ENCODE measurements at places on chromosomes 6 and 20.

GRCh38 chr20:53905820-53906191, 164.6 kb downstream of the BCAS1 start:
- no peak for DNase-seq

DNA sequence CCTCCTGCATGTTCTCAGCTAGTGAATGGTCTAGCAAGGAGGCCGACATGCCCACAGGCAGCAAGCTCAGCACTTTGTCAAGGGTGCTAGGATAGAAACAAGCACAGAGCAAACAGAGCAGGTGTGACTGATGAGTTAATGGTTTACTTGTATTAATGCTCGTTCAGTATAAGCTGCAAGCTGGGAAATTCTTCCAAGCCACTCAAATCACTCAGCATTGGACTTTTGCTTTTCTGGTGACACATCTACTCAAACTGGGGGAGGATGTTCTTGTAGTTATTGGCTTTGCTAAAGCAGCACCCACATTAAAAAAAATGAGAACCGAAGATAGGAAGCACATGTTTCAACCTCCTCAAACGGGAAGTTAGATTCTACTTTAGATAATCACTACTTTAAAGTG, 43.1 kb upstream of the NEDD9 start:
- DNase-seq = no peak

DNA sequence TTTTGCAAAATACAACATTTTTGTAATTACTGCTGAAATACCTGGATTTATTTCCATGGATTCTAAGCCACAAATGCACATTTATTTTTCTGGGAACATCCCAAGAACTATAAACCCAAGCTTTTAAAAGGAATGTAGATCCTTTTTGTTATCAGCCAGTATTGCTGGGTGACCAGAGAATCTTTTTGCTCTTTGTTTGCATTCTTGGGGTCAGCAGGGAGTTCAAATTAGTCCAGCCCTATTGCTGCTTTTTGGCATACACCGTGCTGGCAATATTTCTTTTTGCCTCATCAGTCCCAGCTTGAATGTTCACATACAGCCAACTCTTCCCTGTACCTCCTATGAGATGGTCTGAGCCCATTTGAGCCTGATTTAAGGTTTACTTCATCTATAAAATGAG, 155.2 kb upstream of the CNR1 start:
- no peak for DNase-seq

DNA sequence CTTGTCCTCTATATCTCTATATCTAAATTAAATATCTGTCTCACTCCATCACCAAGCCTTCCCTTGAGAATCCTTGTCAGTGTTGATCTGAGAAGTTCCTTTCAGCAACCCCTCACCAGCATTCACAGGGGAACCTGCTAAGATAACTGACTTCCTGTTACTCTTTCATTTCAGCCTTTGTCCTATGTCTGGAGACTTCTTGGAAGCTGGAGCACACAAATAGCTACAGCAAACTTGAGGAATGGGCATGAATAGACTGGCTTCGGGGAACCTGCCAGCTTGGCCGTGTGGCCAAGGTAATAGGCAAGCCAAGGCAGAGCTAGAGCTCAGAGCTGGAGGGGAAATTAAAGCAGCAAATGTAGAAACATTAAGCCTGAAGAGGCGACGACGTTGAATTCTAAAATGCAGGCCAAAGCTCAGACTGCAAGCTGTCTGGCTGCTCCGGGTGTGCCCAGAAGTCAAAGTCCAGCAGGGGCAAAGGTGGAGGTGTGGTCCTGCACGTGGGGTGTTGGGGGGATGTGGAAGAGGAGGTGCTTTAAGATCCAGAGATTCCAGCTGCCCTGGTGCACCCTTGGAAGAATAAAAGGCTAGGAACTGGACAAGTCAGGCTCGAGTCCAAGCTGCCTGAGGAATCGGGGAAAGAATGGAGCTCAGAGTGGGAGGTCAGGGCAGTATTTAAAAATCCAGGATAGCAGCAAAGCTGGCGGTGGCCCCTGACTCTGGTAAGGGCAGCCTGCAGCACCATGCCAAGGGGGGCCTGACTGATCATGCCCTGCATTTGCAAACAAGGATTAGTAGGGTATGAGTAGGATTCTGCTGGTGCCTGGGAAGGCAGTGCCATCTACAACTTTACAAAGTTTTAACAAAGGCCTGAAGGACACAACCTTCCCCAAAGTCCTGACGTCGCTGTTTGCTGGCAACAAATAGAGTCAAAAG, 185.0 kb upstream of the SGK1 start:
- no peak for DNase-seq

- DNase-seq = no peak
Measured at GRCh38 chr20:38200646-38201045, 35.6 kb upstream of the TGM2 start.

GRCh38 chr20:22312744-22313346, 271.5 kb downstream of the FOXA2 start:
- DNase-seq = no peak

- DNase-seq = no peak
Measured at GRCh38 chr6:53033764-53034163, 31.4 kb upstream of the FBXO9 start.

- no peak for DNase-seq
Measured at GRCh38 chr6:135604035-135604860, 106.7 kb upstream of the AHI1 start.

- DNase-seq = no peak
Measured at GRCh38 chr20:49671433-49671832, 42.2 kb downstream of the B4GALT5 start.

- no peak for DNase-seq
Measured at GRCh38 chr6:11262242-11262641, 29.8 kb upstream of the NEDD9 start.

GRCh38 chr20:31706607-31707257, 15.9 kb downstream of the BCL2L1 start:
- DNase-seq = no peak

DNA sequence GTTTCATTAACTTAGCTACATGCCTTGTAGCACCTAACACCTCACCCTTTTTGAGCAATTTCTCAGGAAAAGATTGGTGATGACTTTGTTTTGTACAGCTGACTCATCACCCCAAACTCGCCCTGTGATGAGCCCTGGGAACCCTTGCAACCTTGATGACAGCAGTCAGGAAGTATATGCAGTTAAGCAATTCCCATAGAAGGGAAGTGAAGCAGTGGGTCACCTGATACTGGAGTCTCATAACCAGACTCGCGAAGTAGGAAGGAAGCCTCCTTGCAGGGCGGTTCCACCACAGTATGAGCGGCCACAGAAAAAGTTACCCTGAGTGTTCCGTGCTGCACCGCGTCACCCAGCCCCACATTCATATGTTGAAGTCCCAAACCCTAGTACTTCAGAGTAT, 82.0 kb upstream of the EDN1 start:
- DNase-seq = no peak

- no peak for DNase-seq
Measured at GRCh38 chr20:19828232-19828631, 70.2 kb downstream of the RIN2 start.

DNA sequence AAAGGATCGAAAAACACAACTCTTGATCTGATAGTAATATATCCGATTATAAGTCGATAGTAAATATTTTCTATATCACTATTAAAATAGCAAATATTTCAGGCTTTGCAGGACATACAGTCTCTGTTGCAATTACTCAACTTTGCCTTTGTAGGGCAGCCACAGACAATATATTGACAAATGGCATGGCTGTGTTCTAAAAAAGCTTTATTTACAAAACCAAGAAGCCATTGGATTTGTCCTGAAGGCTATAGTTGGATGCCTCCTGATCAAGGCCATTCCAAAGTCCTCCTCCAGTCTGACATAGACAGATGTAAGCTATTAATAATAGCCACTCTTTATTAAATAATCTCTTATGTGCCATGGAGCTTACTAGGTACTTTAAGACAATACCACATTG, 5.9 kb downstream of the OCSTAMP start:
- no peak for DNase-seq

GRCh38 chr20:31749223-31749622, 10.1 kb downstream of the TPX2 start:
- DNase-seq = no peak

GRCh38 chr6:130708338-130708737, 118.9 kb upstream of the SMLR1 start:
- no peak for DNase-seq

GRCh38 chr20:6265204-6265904, 142.5 kb upstream of the FERMT1 start:
- no peak for DNase-seq

DNA sequence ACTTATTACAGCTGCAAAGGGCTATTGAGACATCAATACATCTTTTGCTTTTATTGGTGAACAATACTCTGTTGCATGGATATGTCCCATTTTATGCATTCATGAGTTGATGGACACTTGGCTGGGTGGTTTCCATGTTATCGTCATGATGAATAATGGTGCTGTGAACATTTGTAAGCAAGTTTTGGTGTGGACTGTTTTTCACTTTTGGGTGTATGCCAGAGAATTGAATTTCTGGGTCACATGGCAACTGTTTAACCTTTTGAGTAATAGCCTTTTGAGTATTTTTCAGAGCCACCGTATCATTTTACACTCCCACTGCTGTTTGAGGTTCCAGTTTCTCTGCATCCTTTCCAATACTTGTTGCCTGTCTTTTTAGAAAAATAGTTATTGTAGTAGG, 107.0 kb downstream of the JARID2 start:
- DNase-seq = no peak

DNA sequence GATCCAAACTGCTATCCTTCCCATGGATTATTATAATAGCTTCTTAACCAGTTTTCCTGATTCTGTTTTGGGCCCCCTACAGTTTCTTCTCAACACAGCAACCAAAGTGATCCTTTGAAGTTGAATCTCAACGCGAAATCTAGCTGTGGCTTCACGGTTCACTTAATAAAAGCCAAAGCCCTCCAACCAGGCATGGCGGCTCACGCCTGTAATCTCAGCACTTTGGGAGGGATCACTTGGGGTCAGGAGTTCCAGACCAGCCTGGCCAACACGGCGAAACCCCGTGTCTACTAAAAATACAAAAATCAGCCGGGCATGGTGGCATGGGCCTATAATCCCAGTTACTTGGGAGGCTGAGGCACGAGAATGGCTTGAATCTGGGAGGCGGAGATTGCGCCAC, 3.3 kb downstream of the RMND1 start:
- no peak for DNase-seq

- no peak for DNase-seq
Measured at GRCh38 chr20:46031701-46032254, 2.8 kb downstream of the SLC12A5 start.

GRCh38 chr6:130150906-130151305, 71.8 kb downstream of the SAMD3 start:
- no peak for DNase-seq

DNA sequence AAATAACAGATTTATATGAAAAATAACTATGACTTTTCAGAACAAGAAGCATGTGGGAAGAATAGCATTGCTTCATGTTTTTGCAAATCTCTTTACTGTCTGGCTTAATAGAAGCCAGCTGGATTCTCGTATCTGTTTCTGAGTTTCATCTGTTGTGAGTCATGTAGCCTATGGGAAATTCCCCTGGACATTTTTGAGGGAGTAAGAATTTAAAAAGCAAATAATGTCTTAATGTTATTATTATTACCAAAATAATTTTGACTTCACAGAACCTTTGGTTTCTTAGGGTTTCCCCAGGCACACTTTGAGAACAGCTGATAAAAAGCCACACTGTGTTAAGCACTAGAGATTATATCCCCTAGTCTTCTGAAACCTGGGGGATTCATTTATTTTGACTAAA, 75.8 kb downstream of the SYCP2L start:
- DNase-seq = no peak

DNA sequence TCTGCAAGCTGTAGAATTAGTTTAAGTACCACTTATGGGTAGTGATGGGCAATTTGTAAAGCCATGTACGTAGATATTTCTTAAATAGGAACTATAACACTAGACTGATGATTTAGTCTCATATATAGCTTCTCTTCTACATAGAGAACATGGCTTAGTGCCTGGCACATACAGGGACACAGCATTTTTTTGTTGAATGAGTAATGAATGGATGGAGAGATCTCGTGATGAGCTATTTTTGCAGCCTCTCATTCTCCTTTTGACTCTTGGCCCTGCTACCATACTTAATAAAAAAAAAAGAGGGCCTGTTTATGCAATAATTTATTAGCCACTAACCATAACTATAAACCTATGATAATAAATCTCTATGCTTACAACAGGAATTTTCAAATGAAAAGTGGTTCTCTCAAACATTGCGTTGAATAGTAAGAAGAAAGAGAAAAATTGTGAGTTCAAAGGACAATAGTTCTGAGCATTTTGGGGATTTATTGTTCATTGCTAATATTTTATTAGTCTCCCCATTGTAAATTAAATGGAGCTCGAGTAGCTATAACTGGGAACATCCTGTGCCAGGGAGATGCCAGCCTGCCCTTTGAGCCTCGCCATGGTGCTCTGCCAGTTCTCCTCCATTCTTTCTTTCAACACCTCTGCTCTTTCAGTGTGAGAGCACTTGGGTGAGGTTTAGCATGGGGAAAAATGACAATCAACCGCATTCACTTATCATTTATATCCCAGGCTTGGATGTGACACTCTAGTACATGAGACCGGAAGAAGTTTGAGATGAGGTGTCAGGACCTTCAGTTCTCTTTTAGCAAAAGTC, 14.7 kb upstream of the RCAN2 start:
- DNase-seq = no peak

DNA sequence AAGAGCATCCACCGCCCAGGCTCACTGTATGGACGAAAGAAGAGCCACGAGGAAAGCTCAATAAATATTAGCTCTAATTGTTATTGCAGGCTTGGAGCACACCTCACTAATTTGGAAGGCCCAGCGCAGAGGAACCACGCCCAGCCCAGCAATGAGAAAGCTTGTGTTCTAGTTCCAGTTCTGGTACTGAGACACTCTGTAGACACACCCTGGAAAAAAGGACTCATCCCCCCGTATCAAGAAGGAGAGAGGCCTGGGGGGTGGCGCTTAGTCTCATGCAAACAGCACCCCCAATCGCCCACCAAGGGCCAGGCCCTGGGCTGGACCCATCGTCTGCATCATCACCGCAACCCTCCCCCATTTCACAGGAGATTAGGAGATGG, 156.9 kb downstream of the BMP7 start:
- DNase-seq = no peak

DNA sequence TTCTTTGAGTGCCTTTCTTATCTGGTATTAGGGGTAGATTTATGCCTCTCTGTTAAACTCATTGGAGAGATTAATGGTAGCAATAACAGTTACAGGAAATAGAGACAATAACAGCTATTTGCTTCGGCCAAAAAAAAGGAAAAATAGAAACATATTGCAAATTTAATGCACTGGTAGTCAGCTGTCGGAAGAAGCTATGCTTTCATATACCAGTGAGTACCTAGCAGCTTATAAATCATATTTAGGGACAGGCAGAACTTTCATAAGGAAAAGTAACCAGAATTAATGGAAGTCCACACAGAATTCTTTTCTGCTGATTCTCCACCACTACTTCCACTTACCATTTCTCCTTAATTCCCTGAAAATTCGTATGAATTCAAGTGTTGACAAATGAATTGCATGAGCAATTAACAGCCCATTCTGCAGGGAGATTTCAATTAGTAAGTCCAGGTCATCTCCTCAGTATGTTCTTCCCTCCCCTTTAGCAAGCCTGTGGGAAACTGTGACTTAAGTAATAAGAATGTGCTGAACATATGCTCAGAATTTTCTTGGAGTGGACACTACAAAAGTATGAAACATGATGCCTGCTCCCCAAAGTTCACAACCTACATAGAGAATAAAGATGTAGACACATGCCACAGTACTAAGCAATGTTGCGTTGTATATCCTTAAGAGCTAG, 196.7 kb upstream of the KCNQ5 start:
- DNase-seq = no peak
